Stimulated activated CD4-positive, alpha-beta T cell treated with anti-CD3 and anti-CD28 coated beads, TNF-alpha, amount 100 ng/mL, for 4 hours (primary cell): ENCODE measurements at places on chromosomes 16 and 17.

- DNase-seq = no peak
Observed at GRCh38 chr17:21124086-21124485, 2.7 kb upstream of the DHRS7B start.

DNA sequence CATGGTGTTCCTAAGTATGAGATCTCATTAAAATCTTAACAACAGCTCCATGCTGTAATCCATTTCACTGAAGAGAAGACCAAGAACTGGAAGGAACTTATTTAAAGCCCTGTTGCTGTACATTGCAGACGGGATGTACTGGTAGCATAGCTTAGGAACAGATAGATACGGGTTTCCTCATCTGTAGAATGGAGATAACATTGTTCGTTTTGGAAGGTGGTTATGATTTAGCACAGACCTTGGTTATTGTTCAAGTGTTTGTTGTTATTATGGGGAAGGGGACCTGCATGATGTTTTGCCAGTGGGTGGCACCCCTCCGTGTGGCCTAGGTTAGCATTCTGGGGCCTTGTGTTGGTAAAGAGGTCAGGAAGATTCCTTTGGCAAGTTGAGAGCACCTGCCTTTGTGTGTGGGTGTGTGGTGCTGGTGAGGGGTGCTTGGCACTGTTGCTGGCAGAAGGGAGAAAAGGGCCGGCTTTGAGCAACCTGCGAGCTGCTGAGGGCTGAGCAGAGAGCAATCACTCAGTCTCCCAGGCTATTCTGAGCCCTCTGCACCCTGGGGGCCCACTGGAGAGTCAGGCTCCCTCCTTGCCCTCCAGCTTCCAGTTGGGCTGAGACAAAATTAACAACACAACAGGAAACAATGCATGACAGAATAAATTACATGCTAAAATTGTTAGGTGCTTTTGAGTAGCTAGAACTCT, 2.3 kb downstream of the TAOK2 start:
- no peak for DNase-seq

DNA sequence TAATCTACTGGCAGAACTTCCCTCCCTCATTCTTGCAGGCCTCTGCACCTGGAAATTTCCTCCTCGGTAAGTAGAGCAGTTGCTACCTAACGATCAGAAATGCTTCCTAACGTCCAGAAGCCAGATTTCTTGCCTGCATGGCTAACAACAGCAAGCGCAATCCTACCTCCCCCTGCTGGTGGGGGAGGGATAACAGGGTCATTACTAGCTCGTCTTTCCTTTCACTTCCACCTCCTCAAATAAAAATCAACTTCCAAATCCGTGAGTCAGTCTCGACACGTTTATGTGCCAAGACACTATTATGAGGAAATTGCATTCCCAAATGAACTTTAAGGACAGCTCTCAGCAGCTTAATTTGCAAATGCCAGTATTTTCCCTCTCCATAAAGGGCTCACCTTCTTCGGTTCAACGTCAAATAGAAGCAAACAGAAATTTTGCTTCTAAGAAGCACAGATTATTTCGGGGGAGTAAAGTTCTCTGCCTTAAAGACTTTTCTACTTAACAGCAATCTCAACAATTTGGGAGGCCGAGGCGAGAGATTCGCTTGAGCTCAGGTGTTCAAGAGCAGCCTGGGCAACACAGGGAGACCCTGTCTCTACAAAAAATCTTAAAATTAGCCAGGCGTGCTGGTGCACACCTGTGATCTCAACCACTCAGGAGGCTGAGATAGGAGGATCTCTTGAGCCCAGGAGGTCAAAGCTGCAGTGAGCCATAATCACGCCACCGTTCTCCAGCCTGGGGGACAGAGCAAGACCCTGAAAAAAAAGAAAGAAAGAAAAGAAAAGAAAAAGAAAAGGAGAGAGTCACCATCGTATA, 188.6 kb upstream of the PSMD7 start:
- DNase-seq = no peak

- peak; percentile 19 for DNase-seq
Observed at GRCh38 chr16:3578610-3579551, 1.7 kb upstream of the NLRC3 start.

DNA sequence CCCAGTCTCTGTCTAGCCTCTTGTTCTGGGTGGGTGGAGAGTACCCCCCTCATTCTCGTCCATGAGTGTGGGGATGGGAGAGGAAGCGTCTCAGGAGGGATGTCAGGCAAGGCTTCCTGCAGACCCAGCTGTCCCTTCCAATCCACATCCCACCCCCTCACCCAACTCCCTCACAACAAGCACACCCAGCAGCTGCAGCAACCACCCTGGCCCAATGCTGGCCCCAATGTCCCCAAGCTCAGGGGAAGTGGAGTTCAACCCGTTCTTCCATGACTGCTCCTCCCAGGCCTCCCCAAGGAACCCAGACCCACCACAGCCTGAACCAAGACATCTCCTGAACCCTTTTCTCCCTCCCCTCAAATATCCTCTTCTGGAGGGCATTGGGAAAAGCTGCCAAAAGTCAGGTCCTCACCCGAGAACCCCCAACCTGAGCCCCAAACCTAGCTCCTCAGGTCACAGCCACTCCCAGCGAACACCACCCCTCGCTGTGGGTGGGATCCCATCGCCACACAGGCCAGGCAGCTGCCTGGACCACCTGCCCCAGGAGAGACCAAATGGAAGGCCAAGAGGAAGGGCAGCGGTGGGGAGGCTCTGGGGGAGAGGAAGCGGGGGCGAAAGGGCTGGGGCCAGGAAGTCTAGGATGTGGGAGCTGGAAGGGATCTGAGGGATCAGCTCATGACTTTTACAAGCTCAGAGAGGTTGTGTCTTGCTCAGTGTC, 47.6 kb downstream of the FZD2 start:
- DNase-seq = no peak

- no peak for DNase-seq
Observed at GRCh38 chr17:10657148-10657547, at the start of gene MYH3. MYH3 (minus strand) TSS chr17:10657309; CDS start chr17:10655064, 2,245 bp downstream.

DNA sequence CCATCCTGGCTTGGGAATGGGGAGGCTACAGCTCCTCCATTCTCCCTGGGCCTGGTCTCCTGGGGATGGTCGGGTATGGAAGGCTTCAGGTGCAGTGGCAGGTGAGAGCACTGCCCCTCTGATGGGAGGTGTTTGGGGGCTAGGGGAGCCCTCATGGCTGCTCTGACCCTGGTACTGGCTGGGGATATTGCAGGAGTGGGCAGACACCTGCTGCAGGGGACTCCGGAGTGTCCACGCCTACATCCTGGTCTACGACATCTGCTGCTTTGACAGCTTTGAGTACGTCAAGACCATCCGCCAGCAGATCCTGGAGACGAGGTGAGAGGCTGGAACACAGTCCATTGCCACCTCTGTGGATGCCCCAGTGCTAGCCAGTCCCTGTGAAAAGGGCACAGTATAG, 8.8 kb downstream of the RASL10B start:
- DNase-seq = no peak

DNA sequence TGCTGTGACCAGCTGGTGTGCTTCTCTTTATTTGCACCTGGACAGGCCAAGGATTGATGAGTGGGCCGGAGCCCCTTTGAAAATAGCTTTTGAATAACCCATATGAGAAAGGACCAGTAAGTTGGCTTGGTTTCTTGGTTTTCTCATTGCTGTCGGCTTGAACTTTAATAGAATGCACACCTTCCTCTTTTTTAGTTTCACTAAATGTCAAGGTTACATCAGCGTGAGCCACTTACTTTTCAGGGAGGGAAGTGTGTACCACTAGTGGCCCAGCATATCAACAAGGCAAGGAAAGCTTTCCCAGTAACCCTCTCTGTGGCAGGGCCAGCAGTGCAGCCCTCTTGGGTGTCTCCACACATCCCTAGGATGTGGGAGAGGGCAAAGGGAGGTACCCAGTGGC, 433.3 kb downstream of the CA10 start:
- no peak for DNase-seq

DNA sequence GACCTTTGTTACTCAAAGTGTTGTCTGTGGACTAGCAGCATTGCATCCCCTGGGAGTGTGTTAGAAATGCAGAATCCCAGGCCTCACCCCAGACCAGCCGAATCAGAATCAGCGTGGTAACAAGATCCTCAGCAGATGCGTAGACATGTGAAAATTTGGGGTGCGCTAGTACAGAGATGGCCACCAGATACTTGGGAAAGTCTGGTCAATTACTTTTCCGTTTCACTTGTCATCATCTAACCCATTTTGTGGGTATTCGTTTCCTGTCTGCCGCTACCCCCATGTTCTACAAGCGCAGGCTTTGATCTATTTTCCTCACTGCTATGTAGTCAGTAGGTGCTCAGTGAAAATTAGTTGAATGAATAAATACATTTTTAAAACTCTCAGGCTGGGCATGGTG, 33.1 kb upstream of the HERPUD1 start:
- DNase-seq = no peak

DNA sequence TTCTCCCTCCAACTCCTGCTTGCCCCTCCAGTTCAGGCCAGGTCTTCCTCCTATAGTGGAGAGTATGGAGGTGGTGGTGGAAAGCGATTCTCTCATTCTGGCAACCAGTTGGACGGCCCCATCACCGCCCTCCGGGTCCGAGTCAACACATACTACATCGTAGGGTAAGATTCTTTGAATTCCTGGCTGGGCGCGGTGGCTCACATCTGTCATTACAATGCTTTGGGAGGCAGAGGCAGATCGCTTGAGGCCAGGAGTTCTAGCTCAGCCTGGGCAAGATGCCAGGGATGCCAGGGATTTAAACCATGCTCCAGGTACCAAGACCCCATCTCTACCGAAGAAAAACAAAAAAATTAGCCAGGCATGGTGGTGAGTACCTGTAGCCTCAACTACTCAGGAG, 1.4 kb downstream of the ZG16 start:
- DNase-seq = no peak

DNA sequence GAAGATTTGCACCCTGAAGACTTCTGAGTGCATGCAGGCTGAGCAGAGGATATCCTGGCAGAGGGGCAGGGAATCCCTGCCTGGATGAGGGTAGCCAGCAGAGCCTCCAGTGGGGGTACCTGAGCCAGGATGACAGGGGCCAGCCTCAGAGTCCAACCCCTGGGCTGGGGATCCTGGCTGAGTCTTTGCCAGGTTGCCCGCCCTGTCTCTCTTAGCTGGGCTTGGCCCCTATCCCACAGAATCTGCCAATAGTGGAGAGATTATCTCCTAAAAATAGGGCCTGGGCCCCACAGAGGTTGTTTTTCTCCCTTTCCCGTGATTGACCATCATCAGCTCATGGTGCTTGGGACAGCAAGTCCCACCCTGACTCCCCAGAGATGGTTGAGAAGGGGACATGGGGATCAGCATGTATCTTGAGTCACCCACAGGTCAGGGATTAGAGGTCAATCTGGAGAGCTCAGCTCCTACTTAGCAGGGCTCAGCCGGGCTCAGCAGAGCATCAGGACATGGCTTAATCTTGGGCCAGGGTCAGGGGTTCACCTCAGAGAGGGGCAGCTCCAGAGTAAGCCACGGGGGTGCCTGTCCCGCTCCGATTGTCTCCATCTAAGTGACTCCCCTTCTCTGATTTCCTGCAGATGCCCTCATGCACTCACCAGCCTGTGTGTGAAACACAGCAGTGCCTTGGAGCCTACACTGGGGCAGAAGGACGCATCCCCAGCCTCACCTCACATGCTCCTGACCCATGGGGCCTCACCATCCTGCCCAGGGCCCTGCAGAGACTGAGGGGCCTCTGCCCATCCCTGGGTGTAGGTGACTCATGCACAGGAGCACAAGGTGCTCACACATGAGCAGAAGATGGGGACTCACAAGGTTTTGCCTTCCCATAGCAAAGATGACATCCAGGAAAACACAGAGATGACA, 11.5 kb downstream of the CDH16 start:
- DNase-seq = no peak

GRCh38 chr17:13362341-13363122, 239.2 kb downstream of the HS3ST3A1 start:
- DNase-seq = no peak

- DNase-seq = no peak
Observed at GRCh38 chr17:861364-861763, 79.2 kb downstream of the MRM3 start.

- DNase-seq = no peak
Observed at GRCh38 chr17:7560172-7561027, 1.3 kb upstream of the SENP3 start.
